ENCODE measurements at places on chromosomes 6 and 20.

GRCh38 chr20:40476461-40476860 lies 212.6 kb downstream of the MAFB start:
- no peak for DNase-seq

- no peak for DNase-seq
These were observed 10.8 kb upstream of the EFCAB8 start for GRCh38 chr20:32847964-32848363.

DNA sequence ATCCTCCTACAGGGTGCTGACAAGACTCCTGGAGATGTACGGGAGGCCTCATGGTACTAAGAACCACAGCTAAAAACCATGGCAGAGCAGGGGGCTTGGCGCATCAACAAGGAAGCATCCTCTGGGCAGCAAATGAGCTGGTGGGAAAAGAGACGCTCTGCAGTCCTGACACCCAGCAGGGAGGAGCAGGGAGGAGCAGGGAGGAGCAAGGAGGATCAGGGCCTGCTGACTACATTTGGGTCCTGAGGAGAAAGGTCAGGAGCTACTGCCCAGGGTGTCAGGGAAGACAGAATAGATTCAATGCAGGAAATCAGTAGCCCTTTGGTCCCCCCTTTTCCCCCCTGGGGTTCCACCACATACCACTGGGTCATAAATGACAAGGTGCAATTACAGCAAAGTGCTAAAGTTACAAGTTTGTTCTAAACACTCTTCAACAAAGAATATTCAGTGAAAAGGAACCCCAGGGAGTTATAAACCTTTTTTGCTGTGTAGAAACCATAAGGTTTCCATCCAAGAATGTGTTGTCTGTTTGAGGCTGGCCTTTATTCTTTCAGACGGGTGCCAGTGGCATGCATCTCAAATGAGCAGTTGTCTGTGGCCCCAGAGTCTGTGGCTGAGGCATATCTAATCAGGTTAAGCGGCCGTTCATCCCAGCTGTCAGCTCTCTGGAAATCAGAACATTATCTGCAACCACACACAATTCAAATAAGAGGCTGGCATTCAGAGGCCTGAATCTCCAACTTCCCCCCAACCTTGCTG lies 325.0 kb downstream of the CDC5L start:
- DNase-seq: no peak

- DNase-seq: no peak
These were observed 197.0 kb downstream of the TRIM27 start for GRCh38 chr6:28726569-28727309.

DNA sequence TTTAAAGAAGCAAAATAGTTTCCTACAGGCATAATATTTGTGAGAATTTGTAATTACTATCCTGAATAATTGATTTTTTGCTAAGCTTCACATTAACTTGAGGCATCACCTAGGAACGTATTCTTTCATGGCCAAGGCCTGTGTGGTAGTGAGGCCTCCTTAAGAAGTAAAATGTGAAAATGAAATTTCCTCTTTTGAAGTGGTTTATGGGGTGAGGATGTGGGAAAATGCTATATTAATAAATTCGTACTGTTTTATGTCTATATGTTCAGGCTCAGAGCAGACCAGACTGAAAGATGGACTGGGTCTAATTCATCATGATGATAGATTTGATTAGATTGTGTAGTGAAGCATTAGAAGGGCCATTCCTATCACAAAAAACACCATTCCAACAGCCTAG lies 33.1 kb downstream of the MYLIP start:
- no peak for DNase-seq

DNA sequence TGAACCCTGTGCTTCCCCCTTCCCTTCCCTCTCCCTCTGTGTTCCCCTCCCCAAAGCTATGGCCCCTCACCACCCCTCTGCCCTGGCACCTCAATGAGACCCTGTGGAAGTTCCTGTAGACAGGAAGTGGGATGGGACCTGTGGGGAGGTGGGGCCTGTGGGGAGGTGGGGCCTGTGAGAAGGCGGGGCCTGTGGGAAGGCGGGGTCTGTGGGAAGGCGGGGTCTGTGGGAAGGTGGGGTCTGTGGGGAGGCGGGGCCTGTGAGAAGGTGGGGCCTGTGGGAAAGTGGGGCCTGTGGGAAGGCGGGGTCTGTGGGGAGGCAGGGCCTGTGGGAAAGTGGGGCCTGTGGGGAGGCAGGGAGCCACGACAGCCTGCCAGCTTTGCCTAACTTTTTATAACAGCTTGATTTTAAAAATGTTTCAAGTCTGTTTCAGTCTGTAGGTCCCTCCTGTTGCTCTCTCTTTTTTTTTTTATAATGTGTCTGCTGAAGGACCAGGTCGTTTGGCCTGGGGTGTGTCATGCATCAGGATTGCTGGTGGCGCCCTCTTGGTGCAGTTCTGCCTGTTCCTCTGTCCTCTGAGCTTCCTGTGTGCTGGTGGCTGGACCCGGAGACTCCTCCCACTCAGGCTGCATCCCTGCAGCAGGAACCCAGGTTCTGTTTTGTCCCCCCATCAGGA lies 70.5 kb upstream of the SLCO4A1 start:
- no peak for DNase-seq

- DNase-seq: no peak
These were observed 4.5 kb downstream of the GLP1R start for GRCh38 chr6:39053016-39053624.

- DNase-seq: no peak
These were observed 47.3 kb downstream of the LY86 start for GRCh38 chr6:6635869-6636268.

DNA sequence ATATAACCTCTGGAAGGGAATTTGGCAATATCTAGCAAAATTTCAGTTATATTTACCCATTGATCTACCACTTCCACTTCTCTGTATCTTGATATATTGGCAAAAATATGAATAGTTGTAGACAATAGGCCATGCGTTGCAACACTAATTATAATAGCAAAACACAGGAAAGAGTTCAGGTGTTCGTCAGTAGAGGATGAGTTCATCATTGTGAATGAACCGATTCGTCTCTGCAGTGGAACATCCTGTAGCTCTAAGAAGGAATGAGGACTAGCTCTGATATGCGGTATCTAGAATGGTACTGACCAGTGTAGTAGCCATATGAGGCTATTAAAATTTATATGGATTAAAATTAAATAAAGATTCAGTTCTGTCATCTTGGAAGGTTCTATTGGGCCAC lies 8.3 kb downstream of the FAM83D start:
- DNase-seq: no peak

- peak; percentile 83 for DNase-seq
These were observed 131.3 kb downstream of the GJA10 start for GRCh38 chr6:90025523-90026061.

DNA sequence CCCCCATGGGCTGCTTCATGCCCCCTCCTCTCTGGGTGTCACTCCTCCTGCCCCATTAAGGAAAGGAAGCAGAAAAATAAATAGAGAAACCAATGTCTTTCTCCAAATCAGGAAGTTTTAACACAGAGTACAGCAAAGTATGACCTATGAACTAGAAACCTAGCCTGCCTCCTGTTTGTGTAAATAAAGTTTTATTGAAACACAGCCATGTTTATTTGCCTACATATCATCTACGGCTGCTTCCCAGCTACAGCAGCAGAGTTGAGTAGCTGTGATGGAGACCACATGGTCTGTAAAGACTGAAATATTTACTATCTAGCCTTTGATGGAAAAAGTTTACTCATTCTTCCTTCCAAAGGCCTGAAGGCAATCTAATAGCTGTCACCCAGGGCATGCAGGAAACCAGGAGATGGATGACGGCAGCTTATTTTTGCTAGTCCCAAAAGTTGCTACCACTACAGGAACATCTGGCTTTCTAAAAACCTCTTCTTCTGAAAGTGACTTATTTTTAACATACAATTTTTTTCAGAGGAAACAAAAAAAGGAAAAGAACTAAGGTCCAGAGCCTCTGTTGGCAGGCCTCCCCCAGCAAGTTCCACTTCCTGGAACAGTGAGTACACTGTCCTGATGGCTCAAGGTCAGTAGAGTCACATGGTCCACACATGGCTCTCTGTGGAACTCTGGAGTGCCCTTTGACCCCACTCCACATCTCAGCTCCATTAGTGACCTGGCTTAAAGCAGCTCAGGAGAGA lies 287.8 kb downstream of the PTPRT start:
- DNase-seq: no peak

- DNase-seq: no peak
These were observed 25.4 kb upstream of the CNKSR3 start for GRCh38 chr6:154535851-154536250.

DNA sequence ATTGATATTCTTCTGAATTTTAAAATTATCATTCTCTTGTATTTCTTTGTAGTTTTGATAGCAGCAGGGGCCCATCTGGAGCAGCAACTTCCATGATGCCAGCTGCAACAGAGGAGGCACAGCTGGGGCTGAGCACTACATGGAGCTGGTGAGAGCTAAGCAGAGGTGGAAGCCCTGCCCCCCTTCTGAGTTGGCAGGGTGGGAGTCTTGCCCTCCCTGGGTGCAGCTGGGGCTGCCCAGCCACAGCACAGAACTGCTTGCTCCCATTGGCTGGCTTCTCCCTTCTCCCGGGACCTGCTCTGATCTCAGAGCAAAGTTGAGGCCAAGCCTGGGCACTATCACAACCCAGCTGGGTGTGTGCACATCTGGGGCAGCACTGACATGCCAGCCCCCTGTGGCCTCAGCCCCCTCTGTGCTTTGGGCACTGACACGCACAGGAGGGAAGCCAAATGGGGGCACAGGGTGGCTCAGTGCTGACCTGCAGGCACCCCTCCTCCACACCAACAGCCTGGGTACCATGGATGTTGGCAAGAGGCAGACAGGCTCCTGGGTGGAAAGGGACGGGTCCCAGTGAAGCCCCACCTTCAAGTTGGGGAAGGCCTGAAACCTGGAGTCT lies 69.1 kb upstream of the EYA4 start:
- DNase-seq: no peak

- no peak for DNase-seq
These were observed 206.2 kb upstream of the TCF21 start for GRCh38 chr6:133682506-133683307.

- DNase-seq: no peak
These were observed 23.8 kb downstream of the TMEM14B start for GRCh38 chr6:10771371-10771894.

GRCh38 chr6:37518116-37518515 lies 18.4 kb upstream of the CCDC167 start:
- DNase-seq: no peak

- no peak for DNase-seq
These were observed 28.3 kb upstream of the CSNK2A1 start for GRCh38 chr20:571754-572441.

GRCh38 chr6:29011276-29011734 lies 6.2 kb upstream of the ZNF311 start:
- no peak for DNase-seq

- no peak for DNase-seq
These were observed 97.6 kb upstream of the AKIRIN2 start for GRCh38 chr6:87799651-87800050.

GRCh38 chr6:83086751-83087150 lies 19.3 kb downstream of the DOP1A start:
- no peak for DNase-seq

DNA sequence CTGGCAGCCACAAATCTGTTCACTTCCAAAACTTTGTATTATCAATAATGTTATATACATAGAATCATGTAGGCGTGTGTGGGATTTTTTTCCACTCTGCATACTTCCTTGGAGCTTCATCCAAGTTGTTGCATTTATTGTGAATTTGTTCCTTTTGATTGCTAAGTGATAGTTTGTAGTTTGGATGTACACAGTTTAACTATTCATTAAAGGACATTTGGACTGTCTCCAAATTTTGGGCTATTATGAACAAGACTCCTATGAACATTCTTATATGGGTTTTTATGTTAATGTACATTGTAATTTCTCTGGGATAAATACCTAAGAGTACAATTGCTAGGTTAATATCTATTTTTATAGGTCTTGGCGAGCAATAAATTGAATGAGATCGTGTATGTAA lies 36.2 kb upstream of the GCNT2 start:
- no peak for DNase-seq

- no peak for DNase-seq
These were observed 133.3 kb upstream of the AHI1 start for GRCh38 chr6:135630789-135631376.

- DNase-seq: no peak
These were observed 14.9 kb downstream of the MTFR2 start for GRCh38 chr6:136235233-136235564.

- no peak for DNase-seq
These were observed 24.7 kb upstream of the MROH8 start for GRCh38 chr20:37204056-37204455.

DNA sequence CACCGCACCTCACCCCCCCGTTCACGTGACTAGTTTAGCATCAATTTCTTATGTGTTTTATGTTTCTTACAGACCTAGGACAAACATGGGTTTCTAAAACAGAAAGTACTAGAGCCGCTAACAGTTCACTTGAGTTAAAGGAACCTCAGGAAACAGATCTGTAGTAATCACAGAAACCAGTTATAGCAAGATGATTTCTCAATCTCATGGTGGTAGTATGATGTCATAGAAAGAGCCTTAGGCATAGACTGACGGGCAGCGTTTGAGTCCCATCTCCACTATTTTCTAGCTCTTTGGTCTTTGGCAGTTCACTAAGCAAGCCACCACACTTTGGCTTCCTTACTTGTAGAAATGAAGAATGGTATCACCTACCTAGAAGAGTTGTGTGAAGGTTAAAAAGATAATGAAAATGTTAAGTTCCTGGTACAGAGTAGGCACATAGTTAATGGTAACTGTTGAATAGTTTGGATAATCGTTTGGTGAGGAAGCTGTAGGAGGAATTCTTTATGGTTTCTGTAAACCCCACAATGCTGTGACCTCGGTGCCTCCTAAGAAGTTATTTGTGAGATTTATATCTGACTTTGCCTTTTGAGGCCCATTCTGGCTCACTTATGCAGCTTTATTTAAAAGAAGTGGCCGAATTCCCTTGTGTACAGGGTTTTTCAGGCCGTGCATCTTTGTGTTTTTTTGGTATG lies 21.3 kb downstream of the CTNNBL1 start:
- DNase-seq: peak; percentile 27

DNA sequence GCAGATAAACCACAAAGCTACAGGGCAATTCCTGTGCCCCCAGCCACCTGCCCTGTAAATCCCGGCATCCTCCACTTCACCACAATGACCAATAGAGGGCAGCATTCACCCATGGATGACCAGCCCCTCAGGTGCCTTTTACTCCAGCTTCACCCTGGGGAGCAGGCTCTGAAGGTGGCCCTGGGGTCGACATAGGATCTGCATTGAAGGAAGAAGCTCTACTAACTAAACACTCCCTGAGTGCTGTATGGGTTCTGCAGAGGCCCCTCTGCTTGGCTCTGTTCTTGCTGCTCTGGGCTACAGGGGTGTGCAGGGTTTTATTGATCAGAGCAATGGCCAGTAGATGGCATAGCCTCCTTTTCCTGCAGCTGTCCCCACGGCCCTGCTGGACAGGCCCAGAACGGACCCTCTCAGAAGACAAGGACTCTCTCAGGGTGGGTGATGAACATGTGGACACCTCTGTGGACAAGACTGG lies 20.3 kb downstream of the CST4 start:
- no peak for DNase-seq

- DNase-seq: no peak
These were observed 31.4 kb downstream of the PRDM1 start for GRCh38 chr6:106117579-106117978.

DNA sequence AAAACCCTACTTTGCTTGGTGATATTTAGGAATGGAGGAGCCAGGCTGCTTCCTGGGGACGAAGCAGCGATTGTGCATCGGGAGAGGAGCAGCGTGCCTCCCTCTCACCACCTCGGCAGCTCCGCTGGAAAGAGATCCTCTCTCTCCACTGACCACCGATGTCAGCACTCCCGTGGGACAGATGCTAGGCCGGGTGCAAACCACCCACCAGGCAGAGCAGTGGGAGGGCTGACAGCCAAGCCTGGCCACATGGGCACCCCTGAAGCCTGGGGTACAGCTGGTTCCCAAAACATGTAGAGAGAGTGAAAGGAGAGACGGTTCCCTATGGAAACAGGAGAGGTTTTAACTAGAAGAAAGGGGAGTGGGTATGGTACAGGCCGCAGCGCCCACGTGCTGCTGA lies 220.0 kb downstream of the ANKRD60 start:
- no peak for DNase-seq

Measured in AG09309 (cell line).